T47D (cell line): ENCODE measurements at places on chromosomes 12 and 14.

DNA sequence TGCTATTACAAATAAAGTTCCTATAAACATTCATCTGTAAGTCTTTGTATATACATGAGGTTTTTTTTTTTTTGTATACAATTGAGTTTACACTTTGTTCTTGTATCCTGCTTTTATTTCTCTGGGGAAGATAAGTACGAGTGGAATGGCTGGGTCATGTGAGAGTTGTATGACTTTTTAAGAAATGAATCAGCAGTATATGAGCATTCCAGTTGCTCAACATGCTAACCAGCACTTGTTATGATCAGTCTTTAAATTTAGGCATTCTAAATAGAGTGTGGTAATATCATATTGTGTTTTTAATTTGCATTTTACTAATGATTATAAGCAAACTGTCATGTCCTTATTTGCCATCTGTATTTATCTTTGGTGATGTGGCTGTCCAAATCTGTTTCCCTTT lies 44.7 kb upstream of the AMIGO2 start:
- no peak for DNase-seq

GRCh38 chr12:22355011-22355580 lies 20.6 kb upstream of the ST8SIA1 start:
- DNase-seq, result no peak

- DNase-seq, result no peak
Measured at GRCh38 chr14:55514819-55515490, 65.1 kb upstream of the KTN1 start.

GRCh38 chr12:123344086-123344485 lies 20.6 kb downstream of the SBNO1 start:
- no peak for DNase-seq

- no peak for DNase-seq
Measured at GRCh38 chr12:71708658-71709057, 22.8 kb downstream of the TMEM19 start.
